ENCODE measurements at places on chromosomes 4 and X.

DNA sequence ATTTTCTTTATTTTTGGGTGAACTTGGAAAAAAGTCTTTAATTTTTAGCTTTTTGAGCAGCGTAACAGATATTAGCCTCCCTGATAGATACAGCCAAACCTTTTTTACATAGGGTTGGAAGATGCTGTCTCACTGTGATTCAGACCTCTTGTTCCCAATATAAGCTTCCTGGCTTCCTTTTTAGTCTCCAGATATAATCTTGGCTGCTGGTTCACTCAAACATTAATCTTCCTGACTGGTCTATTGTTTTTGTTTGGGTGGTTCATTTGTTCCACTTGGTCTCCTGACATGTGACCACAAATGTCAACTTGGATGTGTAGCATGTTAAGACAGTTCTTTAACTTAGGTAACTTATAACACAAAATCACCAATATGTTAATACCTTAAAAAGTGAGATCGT is 23.0 kb downstream of the RPA4 start:
- no peak for DNase-seq

GRCh38 chr4:8585721-8586212 is 5.6 kb downstream of the GPR78 start:
- DNase-seq: no peak

GRCh38 chr4:177119691-177120090 is 190.0 kb upstream of the NEIL3 start:
- no peak for DNase-seq

GRCh38 chr4:184853436-184853835 is 27.7 kb upstream of the ACSL1 start:
- DNase-seq: no peak

GRCh38 chr4:62531264-62531663 is 1331.1 kb downstream of the ADGRL3 start:
- no peak for DNase-seq

DNA sequence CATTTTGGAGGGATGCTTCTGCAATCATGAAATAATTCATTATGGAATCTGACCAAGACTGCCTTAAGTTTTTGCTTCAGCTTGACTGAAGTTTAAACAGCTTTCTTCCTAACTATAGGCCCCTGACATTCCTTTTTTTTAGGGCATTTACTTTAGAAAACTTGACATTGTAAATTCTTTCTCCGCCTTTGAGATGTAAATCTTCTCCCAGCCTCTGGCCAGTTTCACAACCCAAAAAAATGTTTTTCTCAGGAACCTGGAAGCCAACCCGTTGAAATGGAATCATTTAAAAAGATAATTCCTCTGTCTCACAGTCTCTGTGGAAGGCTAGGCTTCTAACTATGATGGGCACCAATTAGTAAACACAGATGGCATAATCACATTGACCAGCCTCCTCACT is 710.4 kb upstream of the PABPC4L start:
- no peak for DNase-seq

GRCh38 chr4:37246891-37247290 is 2.3 kb downstream of the NWD2 start:
- no peak for DNase-seq

DNA sequence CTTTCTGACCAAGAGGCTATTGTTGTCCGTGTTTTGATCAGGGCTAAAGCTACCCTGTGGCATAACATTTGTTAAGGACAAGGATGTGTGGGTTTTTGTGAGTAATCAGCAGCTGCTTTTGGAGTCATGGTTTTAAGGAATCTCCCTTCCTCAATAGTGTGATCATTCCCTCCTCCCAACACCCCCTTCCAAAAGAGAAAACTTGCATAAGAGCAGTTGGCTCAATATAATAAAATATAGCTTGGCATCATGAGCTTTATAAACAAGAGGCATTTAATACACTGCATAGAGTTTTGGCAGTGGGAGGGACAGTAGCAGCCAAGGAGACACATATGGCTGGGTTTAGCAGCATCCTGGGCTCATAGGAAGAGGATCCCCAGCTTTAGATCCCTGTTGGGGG is 84.7 kb downstream of the NHS start:
- no peak for DNase-seq

DNA sequence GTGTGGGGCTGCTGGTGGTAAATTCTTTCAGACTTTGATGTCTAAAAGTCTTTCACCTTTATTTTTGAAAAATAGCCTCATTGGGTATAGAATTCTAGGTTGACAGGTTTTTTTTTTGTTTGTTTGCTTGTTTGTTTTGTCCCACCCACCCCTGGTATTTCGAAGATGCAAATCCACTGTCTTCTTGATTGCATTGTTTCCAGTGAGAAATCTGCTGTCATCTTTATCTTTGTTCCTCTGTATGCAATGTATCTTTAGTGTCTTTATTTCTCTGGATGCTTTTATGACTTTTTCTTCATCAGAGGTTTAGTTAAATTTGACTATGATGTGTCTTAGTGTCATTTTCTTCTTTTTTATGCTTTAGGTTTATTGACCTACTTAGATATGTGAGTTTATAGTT is 21.3 kb upstream of the HCCS start:
- no peak for DNase-seq

DNA sequence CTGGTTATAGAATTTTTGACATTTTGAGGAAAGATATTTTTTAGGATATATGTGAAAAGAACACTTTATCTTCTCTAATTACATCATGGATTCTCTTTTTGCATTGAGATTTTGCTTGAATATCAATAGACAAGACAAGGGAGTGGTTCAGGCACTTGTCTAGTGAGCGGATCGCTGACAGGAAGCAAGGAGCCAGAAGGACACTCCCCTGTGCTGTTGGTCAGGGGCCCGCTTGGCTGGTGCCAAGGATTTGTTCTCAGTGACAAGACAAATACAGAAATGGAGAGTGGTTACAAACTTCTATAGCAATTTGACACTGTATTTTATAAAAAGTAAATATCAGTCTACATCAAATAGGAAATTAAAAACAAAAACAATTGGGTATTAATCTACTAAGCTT is 60.0 kb downstream of the SLC9B1 start:
- no peak for DNase-seq

DNA sequence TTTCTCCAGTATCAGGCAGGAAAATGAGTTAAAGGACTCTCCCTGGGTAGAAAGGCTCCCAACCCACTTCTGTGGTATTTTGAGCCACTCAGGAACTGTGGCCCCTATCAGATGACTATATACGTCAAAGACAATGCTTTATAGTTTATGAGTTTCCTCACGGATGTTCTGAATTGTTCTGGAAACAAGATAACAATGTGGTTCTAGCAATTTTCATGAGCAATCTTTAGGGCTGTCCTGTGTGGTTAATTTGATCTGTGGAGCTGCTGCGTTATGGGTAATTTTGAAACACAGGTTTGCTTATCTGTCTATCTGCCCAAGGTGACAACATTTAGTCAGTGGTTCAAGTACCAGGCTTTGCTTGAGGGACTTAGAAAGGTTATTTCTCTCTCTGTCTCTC is 46.7 kb upstream of the IL2 start:
- DNase-seq: no peak

DNA sequence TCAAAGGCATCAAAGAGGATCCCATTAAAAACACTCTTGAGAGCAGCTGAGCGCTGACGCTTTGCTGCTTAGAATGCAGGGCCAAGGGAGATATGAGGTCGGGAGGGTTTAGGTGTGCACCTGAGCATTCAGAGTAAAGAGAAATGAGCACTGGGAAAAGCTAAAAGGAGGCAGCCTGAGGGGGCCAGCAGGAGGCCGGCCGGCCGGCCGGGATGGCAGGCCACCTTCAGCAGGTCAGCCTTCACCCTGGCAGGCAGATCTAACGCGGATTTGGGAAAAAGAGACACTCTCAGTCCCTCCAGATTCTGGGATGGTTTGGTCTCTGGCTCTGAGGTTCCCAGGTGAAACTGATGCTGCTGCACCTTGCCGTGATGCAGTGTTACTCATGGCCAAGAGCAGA is 393.5 kb downstream of the TRIML1 start:
- DNase-seq: no peak

- DNase-seq: no peak
Measured at GRCh38 chr4:128228845-128229795, 58.5 kb downstream of the PGRMC2 start.
